Daoy (cell line): ENCODE measurements at places on chromosomes 5 and 9. TPM values are rescaled to one million over a fixed set of nuclear protein-coding genes. Genes with fewer than 3 reads are reported as not detected.

KCNIP1 gene
- 1.9 and 3.9 TPM in 2 replicates for total RNA-seq

PCDHB8 gene
- total RNA-seq = 6.7 and 8.3 TPM in 2 replicates

GRIA1 gene
- total RNA-seq = not detected in 2 replicates

AGXT2 gene
- total RNA-seq = not detected in 2 replicates

PLAC8L1 gene
- 0.83 and 0.91 TPM in 2 replicates for total RNA-seq

FOXD4L4 gene
- 0.18 and 0.34 TPM in 2 replicates for total RNA-seq
